CD4-positive, alpha-beta memory T cell (primary cell): ENCODE measurements at places on chromosomes 1 and 21. TPM values are rescaled to one million over a fixed set of nuclear protein-coding genes. Genes with fewer than 3 reads are reported as not detected.

The KRTAP21-2 gene
- total RNA-seq, result not detected

DNA sequence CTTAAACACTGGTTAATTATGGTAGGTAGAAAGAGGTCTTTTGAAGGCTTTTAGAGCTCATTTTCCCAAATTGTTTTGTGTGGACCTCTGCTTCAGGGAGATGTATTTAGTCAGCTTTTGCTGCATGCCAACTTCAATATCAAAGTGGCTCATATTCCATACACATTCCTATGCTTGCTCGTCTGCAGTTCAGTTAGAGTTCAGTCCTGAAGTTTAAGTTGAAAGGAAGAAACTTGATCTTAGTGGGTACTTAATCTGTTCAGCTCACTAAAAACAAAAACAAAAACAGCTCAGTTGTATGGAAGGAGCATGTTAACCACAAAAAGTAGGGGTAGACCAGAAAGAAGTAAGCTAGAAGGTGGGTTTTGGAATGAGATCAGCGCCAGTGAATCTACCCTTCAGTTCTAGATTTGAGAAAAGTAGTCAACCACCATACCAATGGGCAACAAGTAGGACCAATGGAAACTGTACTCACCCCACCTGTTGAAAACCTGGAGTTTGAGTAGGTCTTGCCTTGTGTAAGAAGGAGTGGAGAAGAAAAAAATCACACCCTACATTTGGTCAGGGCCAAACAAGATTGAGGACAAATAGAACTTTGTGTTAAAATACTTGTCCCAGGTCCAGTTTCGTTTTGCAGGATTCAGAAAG lies 58.0 kb downstream of the LEPR start:
- no peak overlapping the region for H3K4me3 ChIP-seq
- no peaks in the 10 kb centered on the region for H3K4me1 ChIP-seq
- no peak overlapping the region for H3K27ac ChIP-seq

GRCh38 chr21:26888256-26888655 lies 43.0 kb upstream of the ADAMTS1 start:
- H3K27ac ChIP-seq, result no peak overlapping the region
- H3K36me3 ChIP-seq, result no peaks in the 10 kb centered on the region
- no peaks in the 10 kb centered on the region for H3K4me1 ChIP-seq
- no peak overlapping the region for H3K4me3 ChIP-seq

GRCh38 chr21:41634211-41634694 lies 126.3 kb upstream of the TMPRSS2 start:
- no peaks in the 10 kb centered on the region for H3K36me3 ChIP-seq
- DNase-seq, result no peak
- no peaks in the 10 kb centered on the region for H3K4me1 ChIP-seq
- H3K27me3 ChIP-seq, result no peaks in the 10 kb centered on the region

DNA sequence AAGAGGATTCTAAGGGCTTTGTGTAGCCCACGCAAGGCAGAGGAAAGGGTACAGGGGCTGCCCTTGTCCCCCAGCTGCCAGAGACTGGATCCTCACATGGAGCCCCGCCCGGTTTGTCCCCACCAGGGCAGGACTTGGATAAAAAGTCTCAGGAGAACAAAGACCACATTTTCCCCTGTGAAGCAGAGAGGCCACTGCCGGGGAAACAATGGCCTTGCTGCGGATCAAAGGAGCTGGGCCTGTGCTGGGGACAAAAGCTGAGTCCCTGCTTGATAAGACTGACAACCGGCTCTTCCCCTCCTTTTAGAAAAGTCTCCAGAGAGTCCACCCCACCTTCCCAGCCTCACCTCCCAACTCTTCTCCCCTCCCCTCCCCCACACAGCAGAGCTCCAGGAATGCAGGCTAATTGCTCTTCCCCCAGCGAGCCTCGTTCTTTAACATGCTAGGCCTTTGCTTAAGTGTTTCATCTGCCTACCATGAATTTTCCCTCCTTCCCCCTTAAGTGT lies 142.4 kb downstream of the PLPP3 start:
- DNase-seq, result no peak
- no peak overlapping the region for H3K4me3 ChIP-seq
- no peaks in the 10 kb centered on the region for H3K27me3 ChIP-seq
- no peaks in the 10 kb centered on the region for H3K4me1 ChIP-seq

DNA sequence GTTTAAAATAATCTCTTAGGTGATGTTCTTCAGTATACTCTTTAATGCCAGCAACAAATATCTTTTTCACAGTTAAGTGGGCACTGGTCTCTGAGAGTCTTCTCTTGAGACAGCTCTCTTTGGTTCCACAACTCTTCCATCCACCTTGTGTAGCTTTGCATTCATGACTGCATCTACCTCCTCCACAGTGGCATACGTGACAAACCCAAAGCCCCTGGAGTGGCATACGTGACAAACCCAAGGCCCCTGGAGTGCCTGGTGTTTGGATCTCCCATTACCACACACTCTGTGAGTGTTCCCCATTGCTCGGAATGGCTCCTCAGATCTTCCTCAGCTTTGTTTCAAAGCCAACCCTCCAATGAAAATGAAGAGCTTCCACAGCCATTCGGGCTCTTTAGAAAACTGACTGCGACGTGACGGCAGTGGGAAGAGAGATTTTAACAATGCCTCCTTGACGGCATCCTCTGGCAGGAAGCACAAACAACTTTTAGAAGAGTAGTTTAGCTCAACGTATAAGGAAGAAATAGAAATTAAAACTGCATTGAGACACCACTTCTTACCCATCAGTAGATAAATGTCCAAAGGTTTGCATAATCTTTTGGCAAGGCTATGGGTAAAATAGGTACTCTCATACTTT lies 45.8 kb downstream of the SLC30A7 start:
- H3K36me3 ChIP-seq, result peaks cover 1% of the 10 kb centered on the region
- no peak for DNase-seq
- H3K27ac ChIP-seq, result no peak overlapping the region

The LCE3D gene
- total RNA-seq, result not detected

GRCh38 chr1:203631946-203632345 lies 5.3 kb downstream of the ATP2B4 start:
- no peak for DNase-seq
- H3K27ac ChIP-seq, result peak overlapping the region; percentile 2
- peaks cover 70% of the 10 kb centered on the region for H3K4me1 ChIP-seq
- no peaks in the 10 kb centered on the region for H3K27me3 ChIP-seq
- H3K36me3 ChIP-seq, result no peaks in the 10 kb centered on the region
- H3K4me3 ChIP-seq, result no peak overlapping the region

The HMGN2 gene
- total RNA-seq, result 341 TPM

The HSD11B1 gene
- total RNA-seq, result 0.49 TPM
